ENCODE measurements at places on chromosomes 1 and 21.

- DNase-seq = no peak
Measured at GRCh38 chr1:24903560-24903954, 26.5 kb downstream of the RUNX3 start.

GRCh38 chr1:48616710-48617109 lies 144.7 kb upstream of the SPATA6 start:
- DNase-seq = no peak

GRCh38 chr1:184085667-184086066 lies 34.1 kb downstream of the TSEN15 start:
- no peak for DNase-seq

GRCh38 chr21:16832791-16833190 lies 680.1 kb upstream of the CXADR start:
- DNase-seq = no peak

- no peak for DNase-seq
Measured at GRCh38 chr1:230208619-230209261, 141.7 kb downstream of the GALNT2 start.

- no peak for DNase-seq
Measured at GRCh38 chr1:230626232-230626631, 16.0 kb upstream of the COG2 start.

- no peak for DNase-seq
Measured at GRCh38 chr1:20160034-20160433, 20.9 kb downstream of the PLA2G2F start.

- no peak for DNase-seq
Measured at GRCh38 chr1:181152892-181153633, 64.6 kb downstream of the IER5 start.
